Activated naive CD4-positive, alpha-beta T cell treated with anti-CD3 and anti-CD28 coated beads for 36 hours (primary cell): ENCODE measurements at places on chromosomes 16 and 17.

DNA sequence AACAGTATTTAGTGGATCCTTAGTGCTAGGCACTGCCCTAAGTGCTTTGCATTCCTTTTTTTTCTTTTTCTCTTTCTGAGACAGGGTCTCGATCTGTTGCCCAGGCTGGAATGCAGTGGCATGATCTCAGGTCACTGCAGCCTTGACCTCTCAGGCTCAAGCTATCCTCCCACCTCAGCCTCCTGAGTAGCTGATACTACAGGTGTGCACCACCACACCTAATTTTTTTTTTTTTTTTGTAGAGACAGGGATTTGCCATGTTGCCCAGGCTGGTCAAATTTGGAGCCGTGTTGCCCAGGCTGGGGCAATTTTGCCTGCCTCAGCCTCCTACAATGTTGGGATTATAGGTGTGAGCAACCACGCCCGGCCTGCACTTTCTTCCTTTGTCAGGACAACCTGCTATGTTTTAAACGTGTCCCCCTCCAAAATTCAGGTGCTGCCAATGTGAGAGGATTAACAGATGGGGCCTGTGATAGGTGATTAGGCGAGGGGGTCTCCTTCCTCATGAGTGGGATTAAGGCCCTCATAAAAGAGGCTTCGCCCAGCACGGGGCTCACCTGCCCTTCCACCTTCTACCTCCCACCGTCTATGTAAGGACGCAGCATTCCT lies 5.4 kb downstream of the NQO1 start:
- no peak for DNase-seq

DNA sequence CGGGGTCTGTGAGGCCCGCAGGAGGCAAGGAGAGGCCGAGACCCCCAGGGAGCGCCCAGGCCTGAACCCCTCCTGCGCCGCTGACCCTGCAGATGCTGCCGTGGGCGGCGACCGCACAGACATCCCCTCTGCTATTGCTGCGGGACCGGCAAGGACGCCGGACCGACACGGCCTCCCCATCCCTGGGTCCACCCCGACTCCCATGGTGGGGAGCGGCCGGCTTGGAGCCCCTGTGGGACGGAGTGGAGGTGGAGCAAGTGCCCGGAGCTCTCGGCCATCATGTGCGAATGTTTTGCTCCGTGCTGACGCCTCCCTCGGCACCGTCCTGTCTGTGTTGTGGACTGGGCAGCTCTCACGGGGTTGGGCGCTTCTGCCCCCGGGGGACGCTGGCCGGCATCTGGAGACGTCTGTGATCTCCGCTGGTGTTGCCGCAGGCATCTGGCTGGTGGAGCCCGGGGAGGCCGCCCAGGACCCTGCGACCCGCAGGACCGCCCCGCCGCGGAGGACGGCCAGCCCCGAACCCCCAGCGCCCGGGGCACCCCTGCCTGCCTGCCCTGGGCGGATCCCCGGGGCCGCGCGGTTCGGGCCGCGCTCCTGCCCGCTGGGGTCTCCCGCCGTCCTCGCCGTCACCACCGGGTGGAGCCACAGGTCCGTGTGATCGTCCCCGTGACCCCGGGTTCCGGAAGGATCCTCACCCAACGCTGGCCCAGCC lies 12.8 kb upstream of the GNG13 start:
- DNase-seq: peak; percentile 61

- no peak for DNase-seq
These were observed 32.5 kb downstream of the WIPF2 start for GRCh38 chr17:40251576-40251975.

- no peak for DNase-seq
These were observed 5.7 kb upstream of the RAB40B start for GRCh38 chr17:82703935-82704865.

DNA sequence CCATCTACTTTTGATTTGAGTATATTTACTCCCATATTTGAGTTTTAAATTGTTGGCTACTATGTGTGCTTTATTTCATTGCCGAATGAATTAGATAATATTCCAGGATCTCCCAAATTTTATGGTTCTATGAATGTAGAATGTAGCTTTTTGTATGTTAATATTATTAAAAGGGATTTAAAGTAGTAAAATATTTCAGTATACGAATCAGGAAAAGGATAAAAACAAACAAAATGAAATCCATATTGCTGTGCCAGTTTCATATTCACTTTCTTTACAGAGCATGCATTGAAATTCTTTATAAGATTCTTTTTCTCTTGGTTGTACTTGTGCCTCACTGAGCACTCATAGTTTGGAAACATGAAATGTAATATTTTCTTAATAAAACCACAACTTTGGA lies 155.1 kb downstream of the CHD9 start:
- no peak for DNase-seq

DNA sequence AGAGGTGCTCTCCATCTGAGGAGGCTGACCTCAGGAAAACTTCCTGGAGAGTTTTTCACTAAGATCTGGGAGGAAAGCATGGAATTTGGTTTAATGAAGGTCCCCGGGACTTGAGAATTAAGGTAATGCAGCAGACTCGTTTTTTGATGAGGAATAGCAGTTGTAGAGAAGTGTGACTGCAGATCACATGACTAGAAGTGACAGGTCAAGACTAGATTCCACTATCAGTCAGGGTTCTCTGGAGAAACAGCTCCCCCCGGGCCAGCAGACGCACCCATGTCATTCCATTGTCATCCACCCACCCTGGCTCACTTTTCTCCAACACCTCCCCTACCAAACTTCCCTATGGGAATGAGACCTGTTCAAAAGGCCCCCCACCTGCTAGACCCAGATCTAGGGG lies 1.9 kb upstream of the DHRS13 start:
- no peak for DNase-seq

DNA sequence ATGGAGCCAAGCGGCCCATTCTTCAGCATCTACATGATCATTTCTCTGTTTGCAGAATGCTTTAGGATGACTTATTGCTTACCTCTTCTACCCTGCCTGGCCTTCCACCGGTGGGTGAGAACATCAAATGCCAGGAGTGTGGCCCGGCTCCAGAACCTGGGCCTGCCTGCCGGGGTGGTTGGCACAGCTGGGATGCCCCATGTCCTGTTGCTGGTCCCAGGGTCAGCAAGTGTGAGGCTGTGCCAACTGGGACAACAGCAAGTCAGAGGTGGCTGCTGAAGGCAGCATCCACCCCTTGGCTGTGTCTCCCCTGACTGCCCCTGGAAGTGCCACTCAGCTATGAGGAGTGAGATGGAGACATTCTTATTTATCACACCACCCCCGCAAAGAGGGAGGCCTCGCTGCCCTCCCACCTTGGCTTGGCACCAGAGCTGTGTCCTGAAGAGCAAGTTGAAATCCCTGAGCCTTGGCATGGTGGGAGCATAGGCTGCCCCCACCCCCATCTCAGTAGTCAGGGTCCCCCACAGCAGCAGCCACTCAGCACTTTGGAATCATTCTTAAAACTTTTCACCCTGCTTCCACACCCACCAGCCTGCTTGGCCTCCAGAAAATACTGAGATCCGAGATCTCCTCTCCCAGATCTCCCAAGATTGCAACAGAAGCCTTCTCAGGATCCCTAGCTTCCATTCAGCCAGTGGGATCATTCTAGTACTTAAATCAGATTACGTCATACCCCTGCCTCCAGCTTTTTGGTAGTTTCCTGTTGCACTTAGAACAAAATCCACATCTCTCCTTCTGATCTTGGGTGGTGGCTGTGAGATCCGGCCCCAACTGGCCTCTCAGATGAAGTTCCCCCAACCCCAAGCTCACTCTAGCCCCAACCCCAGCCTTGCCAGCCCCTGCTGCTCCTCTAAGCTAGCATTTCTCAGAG lies 127.5 kb downstream of the SOCS1 start:
- DNase-seq: peak; percentile 29

DNA sequence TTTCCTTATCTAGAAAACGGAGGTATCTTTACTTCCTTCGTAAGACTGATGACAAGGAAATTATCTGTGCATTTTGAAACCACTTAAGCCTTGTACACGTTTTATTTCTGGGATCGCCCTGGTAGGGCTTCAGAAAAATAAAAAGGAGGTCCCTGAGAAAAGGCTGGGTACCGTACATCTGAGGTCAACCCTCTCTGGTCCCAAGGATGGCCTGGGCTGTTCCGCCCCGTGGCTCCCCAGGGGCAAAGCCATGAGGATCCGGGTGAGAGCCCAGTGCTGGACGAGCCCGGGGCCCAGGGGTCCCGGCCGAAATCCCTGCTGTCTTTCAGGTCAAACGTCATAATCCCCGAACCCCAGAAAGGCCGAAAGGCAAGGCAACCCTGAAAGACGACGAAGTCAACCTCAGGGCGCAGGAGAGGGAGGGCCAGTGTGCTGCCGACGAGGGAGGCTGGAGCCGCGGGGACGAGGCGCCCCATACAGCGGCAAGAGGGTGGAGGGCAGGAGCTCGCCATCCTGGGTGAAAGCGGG lies 656 bp upstream of the FUS start:
- DNase-seq: no peak

DNA sequence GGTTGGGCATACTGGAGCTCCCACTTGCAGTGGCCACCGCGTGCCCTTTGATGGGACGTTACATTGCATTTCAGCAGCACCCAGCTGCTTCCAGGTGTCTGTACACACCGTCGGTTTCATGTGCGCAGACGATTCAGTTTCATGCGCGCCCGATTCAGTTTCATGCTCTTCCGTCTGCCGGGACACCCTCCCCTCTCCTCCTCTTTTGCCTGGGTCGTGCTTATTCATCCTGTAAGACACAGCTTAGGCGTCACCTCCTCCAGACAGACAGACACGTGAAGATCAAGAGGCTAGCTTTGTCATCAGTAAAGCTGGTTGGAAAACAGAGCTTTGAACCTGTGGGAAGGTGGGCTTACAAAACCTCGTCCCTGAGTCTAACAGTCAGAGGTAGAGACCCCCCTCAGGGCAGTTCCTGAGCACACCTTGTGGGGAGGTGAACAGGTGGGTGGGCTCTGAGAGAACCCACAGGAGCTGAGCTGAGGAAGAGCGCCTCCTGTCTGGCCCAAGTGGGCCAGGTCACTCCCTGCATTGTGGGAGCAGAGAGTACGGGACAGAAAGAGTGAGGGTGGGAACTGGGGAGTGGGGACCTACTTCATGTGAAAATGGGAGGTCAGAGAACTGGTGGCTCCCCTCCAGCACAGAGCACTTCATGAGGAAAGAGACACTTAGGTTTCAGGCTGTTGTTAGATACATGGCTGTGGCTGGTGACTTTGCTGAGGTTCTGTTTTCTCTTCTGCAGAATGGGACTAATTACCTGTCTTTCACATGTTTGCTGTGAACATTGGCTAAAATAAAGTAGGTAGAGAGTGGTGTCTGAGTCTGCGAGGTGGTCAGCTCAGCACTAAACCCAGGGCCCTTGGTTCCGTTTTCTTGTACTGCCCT lies 122.1 kb downstream of the SNX29 start:
- no peak for DNase-seq

- no peak for DNase-seq
These were observed 19.8 kb downstream of the EARS2 start for GRCh38 chr16:23537390-23537789.

DNA sequence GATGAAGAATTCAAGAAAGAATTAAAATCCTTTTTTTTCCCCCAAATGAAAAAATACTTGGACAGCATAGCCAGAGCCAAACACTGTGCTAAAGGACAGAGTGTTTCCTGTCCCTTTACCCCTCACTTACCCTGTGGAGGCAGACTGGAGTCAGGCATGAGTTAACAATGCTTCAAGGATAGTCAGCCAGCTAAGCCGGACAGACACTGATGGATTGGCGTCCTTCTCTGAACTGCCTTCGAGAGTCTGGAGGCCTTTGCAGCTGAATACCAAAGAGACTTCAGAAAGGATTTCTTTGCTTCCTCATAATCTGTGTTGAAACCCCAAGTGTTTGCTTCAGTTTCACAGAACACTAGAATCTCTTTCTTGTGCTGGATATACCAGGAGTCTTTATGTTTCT lies 4.6 kb downstream of the METTL9 start:
- DNase-seq: no peak

DNA sequence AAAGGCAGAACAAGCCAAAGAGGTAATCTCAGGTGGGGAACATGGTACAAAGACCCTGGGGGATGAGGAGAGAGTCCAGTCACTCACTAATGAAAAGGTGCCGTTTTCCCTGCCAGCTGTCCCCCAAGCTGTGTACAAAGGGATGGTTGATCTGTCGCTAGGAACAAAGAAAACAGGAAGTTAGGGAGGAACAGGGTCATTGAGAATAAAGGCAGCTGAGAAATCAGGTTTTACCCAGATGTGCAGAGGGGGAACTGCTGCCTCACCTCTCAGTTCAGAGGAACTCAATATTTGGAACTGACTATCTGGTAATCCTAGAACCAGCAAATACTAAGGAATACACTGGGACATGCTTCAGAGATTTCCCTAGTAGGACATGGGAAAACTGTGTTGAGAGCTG lies 1.5 kb downstream of the RSKR start:
- DNase-seq: no peak

DNA sequence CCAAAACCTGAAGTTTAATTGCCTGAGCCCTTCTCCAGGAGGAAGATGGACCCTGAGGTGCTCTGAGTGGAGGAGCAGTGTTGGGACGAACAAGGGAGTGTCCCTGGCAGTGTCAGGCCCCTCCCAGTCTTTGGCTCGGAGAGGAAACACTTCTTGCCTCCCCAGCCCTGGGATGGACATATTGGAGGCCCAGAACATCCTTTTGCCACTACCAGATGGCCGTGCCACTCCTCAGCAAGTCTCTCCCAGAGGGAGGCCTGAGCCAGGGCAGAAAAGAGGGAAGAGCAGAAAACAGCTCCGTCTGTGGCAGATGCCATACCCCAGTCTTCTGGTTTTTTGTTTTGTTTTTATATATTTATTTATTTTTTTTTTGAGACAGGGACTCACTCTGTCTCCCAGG lies 91.5 kb upstream of the CRHR1 start:
- DNase-seq: no peak

- DNase-seq: no peak
These were observed 13.8 kb downstream of the STXBP4 start for GRCh38 chr17:54982399-54982798.

DNA sequence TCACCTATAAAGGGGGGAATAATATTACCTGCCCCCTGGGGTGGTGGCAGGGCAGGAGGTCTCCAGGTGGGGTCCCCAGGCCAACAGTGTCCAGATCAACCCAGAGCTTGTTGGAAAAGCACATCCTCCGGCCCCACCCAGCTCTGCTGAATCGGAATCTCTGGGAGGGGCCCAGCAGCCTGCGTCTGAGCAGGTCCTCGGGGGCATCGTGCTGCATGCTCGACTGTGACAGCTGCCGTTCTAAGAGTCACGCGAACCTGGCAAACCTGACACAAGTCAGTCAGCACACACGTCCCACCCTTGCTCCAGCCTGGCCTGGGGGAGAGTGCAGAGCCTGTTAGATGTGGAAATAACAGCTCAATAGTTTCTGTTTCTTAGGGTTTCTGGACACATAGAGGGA lies 72.3 kb downstream of the CRISPLD2 start:
- no peak for DNase-seq

- DNase-seq: no peak
These were observed 94.4 kb downstream of the NLK start for GRCh38 chr17:28136923-28137322.

- DNase-seq: no peak
These were observed 12.2 kb downstream of the N4BP1 start for GRCh38 chr16:48597563-48598387.
